Posterior cingulate gyrus (tissue), 11 donors: ENCODE measurements at places on chromosomes 11 and 22.

DNA sequence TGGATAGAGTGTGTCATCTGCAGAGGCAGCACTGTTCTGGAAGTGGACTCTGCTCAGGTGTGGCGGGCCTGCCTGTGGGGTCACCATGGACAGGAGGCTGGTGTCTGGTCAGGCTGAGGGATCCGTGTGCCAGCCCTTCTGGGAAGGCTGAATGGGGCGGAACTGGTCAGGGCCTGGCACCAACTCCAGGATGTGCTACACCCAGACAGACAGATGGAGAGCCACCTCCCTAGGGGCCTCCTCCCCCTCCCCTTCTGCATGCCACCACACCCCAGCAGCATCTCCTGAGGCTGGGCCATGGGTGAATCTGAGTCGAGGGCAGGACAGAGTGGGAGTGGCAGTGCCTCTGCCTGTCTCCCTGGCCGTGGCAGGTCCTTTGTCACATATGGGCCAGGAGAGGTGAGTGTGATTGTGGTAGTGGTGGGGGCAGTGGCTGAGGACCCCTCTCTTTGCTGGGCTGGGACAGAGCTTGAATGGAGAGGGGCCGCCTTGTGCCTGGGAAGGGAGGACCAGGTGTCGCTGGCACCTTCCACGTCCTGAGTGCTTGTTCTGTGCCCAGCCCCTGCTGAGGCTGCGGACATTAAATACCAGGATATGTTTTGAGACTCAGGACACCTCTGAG, 29.1 kb downstream of the ST3GAL4 start:
- DNase-seq, result no peak

DNA sequence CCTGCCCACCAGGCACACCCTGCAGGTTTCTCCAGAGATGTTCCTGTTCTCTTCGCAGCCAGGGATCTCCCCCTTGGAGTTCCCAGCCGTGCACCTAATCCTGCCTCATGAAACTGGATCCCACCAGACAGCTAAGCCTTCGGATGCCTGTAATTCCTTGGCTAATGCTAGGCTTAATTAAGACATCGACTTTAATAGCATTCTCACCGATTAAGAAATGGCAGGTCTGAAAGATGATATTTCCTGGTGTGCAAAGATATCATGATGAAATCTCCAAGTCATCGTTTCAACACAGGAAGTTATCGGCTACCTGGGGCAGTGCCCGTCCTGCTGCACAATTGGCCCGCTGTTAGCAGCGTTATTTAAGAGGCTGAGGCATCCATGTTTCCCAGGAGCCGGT, 41.5 kb upstream of the CCND1 start:
- DNase-seq, result no peak

GRCh38 chr11:36467012-36467411, 43.1 kb downstream of the TRAF6 start:
- DNase-seq, result no peak

GRCh38 chr22:23575601-23576000, 4.5 kb downstream of the IGLL1 start:
- no peak for DNase-seq

DNA sequence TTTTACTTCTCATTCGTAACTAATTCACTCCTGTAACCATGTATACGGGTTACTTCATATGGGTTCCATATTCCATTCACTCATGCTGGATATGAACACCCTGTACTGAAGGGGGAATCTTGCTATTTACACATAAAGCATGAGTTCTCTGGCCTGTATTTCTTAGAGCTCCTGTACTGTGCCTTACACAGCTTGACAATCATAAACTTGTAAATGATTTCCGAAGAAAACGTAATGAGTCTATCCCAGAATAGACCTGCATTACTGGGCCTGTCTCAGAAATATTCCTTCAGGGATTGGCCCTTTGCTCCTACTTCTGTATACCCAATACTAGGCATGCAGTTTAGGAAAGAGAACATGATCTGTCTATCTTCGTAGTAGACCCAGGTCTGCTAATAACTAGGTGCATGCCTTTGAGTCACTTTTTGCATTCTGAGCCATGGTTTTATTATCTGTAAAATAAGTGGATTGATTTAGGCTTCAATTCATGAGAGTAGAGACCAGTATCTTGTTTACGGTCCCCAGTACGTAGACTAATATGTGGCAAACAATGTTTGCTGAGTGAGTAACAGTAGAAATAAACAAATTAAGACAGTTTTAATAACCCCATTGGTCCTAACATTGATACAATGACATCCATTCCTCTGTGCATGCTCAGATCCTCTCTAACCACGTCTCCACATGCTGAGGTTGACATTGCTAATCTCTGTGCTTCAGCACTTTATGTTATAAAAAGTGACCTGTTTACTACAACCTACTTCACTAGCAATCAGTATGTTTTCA, 1.2 kb downstream of the CCDC34 start:
- no peak for DNase-seq

GRCh38 chr22:41334951-41335635, 33.8 kb downstream of the ZC3H7B start:
- no peak for DNase-seq

- DNase-seq, result peak; percentile 74
Measured at GRCh38 chr11:102831489-102832440, 11.6 kb downstream of the MMP3 start.

DNA sequence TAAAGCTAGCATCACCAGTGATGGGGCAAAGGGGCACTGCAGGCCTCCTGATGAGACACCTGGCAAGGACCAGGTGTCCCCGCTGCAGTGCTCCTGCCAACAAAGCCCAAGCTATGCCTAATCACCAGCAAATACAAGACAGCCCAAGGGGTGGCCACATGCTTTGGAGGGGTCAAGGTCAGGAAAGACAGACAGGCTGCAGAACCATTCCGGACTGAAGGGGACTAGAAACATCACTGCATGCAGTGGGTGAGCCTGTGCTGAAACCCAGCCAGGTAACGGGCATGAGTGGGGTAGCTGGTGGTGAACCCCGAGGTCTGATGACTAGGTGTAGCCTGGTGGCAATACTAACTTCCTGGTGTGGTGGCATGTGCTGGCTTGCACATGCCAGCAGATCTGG, 111.1 kb downstream of the MED15 start:
- no peak for DNase-seq

GRCh38 chr22:35743326-35743860, 25.7 kb downstream of the APOL5 start:
- no peak for DNase-seq

GRCh38 chr22:37330200-37331033, 48.1 kb downstream of the CYTH4 start:
- DNase-seq, result peak; percentile 80

DNA sequence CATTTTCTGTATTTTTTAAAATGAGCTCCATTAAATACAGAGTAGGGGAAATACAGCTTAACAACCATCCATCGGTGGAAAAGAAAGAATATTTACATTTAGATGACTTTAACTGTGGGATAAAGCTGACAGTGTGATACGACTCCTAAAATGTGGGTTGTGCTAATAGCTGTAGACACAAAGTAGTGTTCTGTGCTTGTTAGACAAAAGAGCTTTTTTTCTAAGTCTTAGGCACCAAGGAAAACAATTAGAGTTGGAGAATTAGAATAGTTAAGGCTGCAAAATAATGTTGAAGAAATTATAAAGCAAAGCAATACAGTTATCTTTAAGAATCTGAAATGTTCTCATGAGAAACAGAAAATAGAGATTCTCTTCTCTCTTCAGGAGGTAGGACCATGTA, 307.7 kb upstream of the KIRREL3 start:
- DNase-seq, result no peak

DNA sequence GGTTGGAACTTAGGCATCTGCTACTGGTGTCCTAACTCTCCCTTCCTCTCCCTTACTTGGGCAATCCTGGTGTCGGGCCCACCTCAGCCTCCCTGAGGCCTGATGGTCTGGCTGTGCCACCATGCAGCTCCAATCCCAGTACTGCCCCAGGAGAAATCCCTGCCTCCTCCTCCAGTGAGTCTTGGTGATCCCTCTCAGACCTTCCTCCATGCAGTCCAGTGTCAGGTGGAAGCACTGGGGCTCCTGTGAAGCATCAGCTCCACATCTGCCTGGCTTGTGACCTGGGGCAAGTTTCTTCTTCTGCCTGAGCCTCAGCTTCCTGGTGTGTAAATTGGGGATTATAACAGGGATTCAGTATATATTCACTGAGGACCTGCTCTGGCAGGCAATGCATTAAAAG, 1.8 kb upstream of the PELI3 start:
- no peak for DNase-seq

DNA sequence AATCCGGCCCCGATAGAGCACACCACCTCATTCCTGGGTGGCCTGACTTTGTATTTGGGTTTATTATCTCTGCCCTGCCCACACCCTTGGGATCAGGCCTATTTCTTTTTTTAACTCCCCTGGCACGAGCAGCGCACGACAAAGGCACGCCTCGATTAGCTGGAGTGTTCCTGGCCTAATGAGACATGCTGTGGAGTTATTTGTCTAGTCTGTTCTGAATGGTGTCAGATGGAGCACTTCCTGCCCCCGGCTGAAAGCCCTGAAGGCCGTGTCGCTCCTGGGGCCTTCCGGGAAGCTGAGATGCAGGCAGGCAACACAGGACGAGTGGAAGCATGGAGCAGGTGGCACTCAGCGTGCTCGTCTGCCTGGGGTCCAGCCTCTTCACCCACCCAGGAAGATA, 47.1 kb downstream of the LARGE1 start:
- no peak for DNase-seq

DNA sequence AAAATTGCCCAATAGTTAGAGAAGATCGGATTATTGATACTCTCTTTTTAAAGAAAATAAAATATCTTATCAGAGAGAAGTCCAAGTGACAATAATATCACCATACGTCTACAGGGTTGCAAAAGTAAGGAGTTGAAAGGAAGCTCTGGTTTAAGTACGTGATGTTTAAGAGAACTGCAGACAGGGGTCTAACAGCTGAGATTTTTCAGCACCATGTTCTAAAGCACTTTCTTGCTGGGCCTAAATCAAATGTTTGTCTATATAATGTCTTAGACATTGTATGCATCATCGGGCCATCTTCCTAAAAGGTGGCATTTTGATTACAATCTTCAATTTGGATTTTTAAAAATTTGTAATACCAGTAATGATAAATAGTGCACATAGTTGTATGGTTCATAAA, 133.3 kb downstream of the RRAS2 start:
- no peak for DNase-seq

DNA sequence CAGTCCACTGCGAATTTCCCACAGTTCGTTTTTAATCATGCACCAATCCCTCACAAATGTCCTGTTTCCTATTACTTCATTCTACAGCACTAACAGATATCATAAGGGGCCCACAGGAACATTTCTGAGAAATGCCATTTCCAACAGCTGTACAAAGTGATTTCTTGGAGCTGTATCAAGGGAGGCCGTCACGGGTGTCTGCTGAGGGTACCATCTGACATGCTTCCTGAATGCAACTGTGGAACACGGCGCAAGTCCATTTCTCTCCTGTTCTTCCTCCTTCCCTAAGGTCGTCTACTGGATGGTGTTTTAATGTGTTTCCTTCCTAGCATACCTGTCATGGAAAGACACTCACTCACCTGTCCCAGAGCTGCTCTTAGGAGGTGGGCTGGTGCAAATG, 320.7 kb downstream of the LARGE1 start:
- no peak for DNase-seq

DNA sequence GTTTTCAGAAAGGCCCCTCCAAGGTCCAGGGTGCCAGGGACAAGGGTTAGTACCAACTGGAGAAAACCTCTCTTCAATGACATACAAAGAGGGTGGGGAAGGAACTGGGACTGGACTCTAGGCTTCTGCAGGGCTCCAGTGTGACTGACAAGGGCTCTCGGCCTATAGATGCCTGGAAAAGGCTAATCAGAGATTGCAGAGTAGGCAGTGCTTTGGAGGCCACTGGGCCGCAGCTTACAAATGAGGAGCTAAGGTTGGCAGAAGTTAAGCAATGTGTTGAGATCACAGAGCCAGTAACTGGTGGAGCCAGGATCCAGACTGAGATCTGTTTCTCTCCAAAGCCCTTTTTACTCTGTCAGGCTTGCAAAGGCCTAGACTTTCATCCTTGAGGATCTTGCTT, 7.4 kb upstream of the DGKZ start:
- DNase-seq, result no peak

- DNase-seq, result no peak
Measured at GRCh38 chr22:46842606-46843005, 80.2 kb downstream of the TBC1D22A start.

DNA sequence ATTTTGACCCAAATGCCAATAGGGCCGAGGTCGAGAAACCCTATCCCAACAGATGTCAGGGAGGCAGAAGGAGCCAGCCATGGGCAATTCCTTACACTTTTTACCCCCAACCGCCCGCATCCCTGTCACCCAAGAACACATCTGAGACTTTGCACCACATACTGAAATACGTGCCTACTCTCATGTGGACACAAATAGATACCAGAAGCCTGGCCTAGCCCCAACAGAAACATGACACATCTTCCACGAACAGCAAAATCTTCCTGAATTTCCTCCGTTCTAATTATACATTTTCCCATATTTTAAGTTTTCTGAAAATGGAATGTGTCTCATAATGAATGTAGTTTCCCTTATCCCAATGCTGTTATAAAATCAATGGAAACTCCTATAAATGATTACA, 64.7 kb downstream of the SLC1A2 start:
- DNase-seq, result no peak

GRCh38 chr11:86671531-86672006, 847 bp downstream of the ME3 start:
- DNase-seq, result peak; percentile 46

GRCh38 chr11:62604460-62605120, 2.9 kb upstream of the MTA2 start:
- no peak for DNase-seq

DNA sequence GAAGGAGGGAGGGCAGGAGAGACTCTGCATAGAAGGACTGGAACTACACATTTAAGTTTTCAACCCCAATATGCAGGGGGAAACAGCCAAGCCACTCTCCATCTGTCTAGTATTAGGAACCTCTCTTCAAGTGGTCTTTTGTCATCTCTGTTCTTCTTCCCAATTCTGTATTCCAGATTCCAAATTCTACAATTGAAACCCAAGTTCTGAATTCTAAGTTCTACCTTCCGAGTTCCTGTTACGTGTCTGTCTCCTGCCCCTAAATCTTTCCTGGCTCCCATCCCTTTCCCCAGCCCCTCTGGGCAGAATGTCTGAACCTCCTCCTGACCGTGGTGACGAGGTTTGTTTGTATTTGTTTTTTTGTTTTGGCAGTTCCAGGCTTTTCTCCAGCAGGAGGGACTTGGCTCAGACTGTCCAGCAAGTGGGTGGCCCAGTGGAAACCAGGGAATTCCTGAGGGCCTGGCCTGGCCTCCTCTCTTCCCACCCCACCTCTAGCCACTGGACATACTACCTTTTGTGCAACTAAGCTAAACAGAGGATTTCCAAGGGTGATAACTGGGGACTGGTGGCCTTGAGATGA, 1.6 kb upstream of the THOC5 start:
- DNase-seq, result peak; percentile 23

- no peak for DNase-seq
Measured at GRCh38 chr11:33652431-33652830, 48.2 kb downstream of the C11orf91 start.
